ENCODE measurements at places on chromosomes 6 and 20. TPM values are rescaled to one million over a fixed set of nuclear protein-coding genes. Genes with fewer than 3 reads are reported as not detected.
A peak's percentile ranks its signal among the peaks of the same experiment; 100 is the strongest.

Gene GFOD1
- 0.97 TPM for total RNA-seq

Gene IBTK
- 41.9 TPM for total RNA-seq

Gene PSORS1C1
- 0.22 TPM for total RNA-seq

Gene KIF13A
- total RNA-seq, result 46.0 TPM

Gene TAP2
- total RNA-seq, result 2.2 TPM

Gene VWA7
- 0.54 TPM for total RNA-seq

Gene FAXC
- total RNA-seq, result 1.8 TPM

Gene TPD52L2
- 198 TPM for total RNA-seq

Gene TASP1
- 9.5 TPM for total RNA-seq

Gene SCRT2
- total RNA-seq, result not detected

- DNase-seq, result no peak
- H3K4me1 ChIP-seq, result peaks cover 22% of the 10 kb centered on the region
- no peak overlapping the region for H3K27ac ChIP-seq
- H3K27me3 ChIP-seq, result no peaks in the 10 kb centered on the region
- H3K36me3 ChIP-seq, result no peaks in the 10 kb centered on the region
These were observed 229.3 kb upstream of the ECI2 start for GRCh38 chr6:4364711-4365110.

DNA sequence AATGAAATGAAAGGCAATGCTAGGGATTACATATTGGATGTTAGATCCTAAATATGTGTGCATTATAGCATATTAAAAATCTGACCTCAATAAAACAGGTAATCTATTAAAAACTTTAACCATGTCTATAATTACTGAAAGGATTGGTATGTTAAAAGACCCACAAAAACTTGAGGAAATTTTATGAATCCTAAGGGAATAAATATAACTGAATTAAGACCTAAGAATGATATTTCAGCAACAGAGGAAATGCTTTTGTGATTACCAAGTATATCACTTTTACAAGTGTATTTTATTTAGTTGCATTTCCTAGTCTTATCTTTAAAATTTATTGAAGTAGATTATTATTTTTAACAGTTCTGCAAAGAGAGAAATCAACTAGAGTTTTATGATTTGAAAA lies 571.5 kb downstream of the HDGFL1 start:
- H3K27me3 ChIP-seq, result no peaks in the 10 kb centered on the region
- peaks cover 3% of the 10 kb centered on the region for H3K4me1 ChIP-seq
- H3K4me3 ChIP-seq, result no peak overlapping the region
- no peaks in the 10 kb centered on the region for H3K36me3 ChIP-seq

DNA sequence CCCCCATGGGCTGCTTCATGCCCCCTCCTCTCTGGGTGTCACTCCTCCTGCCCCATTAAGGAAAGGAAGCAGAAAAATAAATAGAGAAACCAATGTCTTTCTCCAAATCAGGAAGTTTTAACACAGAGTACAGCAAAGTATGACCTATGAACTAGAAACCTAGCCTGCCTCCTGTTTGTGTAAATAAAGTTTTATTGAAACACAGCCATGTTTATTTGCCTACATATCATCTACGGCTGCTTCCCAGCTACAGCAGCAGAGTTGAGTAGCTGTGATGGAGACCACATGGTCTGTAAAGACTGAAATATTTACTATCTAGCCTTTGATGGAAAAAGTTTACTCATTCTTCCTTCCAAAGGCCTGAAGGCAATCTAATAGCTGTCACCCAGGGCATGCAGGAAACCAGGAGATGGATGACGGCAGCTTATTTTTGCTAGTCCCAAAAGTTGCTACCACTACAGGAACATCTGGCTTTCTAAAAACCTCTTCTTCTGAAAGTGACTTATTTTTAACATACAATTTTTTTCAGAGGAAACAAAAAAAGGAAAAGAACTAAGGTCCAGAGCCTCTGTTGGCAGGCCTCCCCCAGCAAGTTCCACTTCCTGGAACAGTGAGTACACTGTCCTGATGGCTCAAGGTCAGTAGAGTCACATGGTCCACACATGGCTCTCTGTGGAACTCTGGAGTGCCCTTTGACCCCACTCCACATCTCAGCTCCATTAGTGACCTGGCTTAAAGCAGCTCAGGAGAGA lies 287.8 kb downstream of the PTPRT start:
- no peaks in the 10 kb centered on the region for H3K4me1 ChIP-seq
- no peak overlapping the region for H3K4me3 ChIP-seq
- H3K27ac ChIP-seq, result no peak overlapping the region
- H3K36me3 ChIP-seq, result no peaks in the 10 kb centered on the region

GRCh38 chr6:63573899-63574553 lies 1.7 kb downstream of the LOC128125822 start:
- H3K36me3 ChIP-seq, result peaks cover 33% of the 10 kb centered on the region
- peak overlapping the region; percentile 96 for H3K4me3 ChIP-seq
- H3K27ac ChIP-seq, result peak overlapping the region; percentile 98
- DNase-seq, result peak; percentile 75

DNA sequence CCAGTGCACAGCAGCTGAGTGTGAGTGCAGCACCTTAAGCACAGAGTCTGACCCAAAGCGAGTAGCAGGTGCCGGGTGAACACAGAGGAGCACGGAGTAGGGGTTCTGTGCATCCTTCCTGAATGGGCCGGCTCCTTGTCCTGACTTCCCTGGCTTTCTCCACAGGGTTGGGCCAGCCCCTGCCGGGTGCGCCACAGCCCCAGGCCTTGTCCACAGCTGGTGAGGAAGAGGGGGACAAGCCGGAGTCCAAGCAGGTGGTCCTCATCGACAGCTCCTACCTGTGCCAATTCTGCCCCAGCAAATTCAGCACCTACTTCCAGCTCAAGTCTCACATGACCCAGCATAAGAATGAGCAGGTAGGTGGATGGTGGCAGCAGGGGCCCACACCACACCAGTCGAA lies 34.9 kb downstream of the ZNF341 start:
- DNase-seq, result no peak
- no peak overlapping the region for H3K4me3 ChIP-seq
- H3K27me3 ChIP-seq, result no peaks in the 10 kb centered on the region
- no peaks in the 10 kb centered on the region for H3K36me3 ChIP-seq

DNA sequence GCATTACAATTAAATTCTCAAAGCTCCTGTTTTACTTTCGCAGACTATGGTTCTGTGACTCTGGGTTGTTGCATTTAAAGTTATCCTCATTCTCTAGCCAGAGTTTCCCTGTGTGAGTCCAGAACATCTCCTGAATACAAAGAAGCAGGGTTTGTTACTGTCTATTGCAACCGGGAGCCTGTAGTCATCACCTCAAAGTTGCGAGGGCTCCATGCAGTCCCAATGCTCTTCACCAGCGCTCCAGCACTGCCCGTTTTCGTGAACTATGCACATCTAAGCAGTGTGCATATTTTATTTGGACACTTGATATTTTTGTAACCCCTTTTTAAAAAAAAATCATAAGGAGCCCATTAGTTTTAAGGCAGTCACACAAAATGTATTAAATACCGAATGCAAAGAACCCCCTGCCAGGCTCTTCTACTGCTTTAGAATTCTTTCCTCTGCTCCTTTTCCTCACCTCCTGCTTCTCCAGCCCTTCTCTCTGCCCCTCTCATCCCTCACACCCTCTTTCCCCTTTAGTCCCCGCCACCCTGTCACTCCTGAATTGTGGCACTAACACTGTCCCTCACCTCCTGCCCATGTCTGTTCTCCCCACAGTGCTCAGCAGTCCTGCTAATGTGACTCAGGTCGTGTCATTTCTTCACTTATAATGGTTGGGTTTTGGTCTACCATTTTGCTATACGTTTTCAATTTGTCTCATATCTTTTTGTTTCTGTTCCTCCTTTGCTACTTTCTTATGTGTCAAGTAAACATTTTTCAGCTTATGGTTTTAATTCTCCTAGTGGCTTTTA lies 1.1 kb upstream of the HLA-C start:
- no peak overlapping the region for H3K27ac ChIP-seq
- peak; percentile 9 for DNase-seq

GRCh38 chr6:13355043-13355945 lies 27.0 kb upstream of the TBC1D7 start:
- H3K4me3 ChIP-seq, result 0 out of 2 replicates have a peak overlapping the region, but pooled peaks have one; percentile 12
- peak; percentile 96 for DNase-seq
- H3K27ac ChIP-seq, result peak overlapping the region; percentile 65
- H3K4me1 ChIP-seq, result peaks cover 40% of the 10 kb centered on the region
- H3K27me3 ChIP-seq, result no peaks in the 10 kb centered on the region

- H3K36me3 ChIP-seq, result no peaks in the 10 kb centered on the region
- H3K4me1 ChIP-seq, result peaks cover 30% of the 10 kb centered on the region
- H3K27ac ChIP-seq, result no peak overlapping the region
- DNase-seq, result no peak
- H3K27me3 ChIP-seq, result no peaks in the 10 kb centered on the region
- H3K4me3 ChIP-seq, result no peak overlapping the region
These were observed 50.4 kb downstream of the RIN2 start for GRCh38 chr20:19808498-19808897.

- no peaks in the 10 kb centered on the region for H3K27me3 ChIP-seq
- H3K27ac ChIP-seq, result no peak overlapping the region
- H3K4me1 ChIP-seq, result no peaks in the 10 kb centered on the region
- no peak overlapping the region for H3K4me3 ChIP-seq
These were observed 256.9 kb upstream of the SASH1 start for GRCh38 chr6:148085631-148086331.

DNA sequence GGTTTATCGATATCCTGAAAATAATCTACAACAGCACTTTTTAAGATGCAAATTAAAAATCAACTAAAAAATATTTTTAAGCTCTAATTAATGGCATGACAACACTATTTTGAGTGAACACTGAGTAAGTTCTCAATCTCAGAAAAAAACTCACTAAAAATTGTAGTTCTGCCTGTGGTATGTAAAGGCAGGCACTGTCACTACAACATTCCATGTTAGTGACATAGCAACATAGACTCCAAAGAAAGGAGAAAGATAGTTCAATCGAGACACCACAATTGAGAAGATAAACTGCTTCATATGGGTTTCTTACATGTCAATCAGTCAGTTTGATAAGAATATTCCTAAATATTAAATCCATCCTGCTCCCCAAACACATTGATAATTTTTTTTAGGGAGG lies 38.0 kb downstream of the COL12A1 start:
- H3K27me3 ChIP-seq, result no peaks in the 10 kb centered on the region
- peak overlapping the region; percentile 42 for H3K27ac ChIP-seq
- peaks cover 88% of the 10 kb centered on the region for H3K36me3 ChIP-seq
- H3K4me1 ChIP-seq, result peaks cover 49% of the 10 kb centered on the region
- peak; percentile 46 for DNase-seq
- H3K4me3 ChIP-seq, result no peak overlapping the region

Measured in GM23248 (cell line).